CD4-positive, alpha-beta T cell treated with Interleukin-6 for 4 hours (primary cell): ENCODE measurements at places on chromosomes 6 and 20.

DNA sequence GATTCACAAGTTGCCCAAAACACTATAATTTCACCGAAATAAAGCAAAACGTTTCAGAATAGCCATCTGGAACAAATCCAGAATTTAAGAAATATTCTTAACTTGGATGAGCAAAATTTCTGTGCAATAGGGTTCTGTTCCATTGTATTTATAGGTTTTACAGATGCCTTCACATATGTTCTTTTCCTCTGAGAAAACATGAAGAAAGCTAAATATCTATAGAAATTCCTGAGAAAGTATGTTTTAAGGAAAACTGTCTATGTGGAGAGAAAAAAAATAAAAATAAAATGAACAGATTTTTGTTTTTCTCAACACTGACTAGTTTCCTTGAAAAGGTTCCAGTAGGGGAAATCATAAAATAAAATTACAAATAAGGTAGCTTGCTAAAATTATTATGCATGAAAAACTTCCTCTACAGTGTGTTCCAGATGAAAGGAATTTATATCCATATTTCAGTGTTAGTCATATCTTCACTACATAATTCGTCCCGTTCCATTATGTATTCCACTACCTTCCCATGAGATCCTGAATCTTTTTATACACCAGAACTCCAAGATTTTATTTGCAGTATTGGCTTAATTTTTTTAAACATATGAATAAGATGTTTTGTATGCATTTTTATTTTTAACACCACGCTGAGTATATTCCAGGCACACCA is 42.4 kb upstream of the TMX4 start:
- DNase-seq: no peak

DNA sequence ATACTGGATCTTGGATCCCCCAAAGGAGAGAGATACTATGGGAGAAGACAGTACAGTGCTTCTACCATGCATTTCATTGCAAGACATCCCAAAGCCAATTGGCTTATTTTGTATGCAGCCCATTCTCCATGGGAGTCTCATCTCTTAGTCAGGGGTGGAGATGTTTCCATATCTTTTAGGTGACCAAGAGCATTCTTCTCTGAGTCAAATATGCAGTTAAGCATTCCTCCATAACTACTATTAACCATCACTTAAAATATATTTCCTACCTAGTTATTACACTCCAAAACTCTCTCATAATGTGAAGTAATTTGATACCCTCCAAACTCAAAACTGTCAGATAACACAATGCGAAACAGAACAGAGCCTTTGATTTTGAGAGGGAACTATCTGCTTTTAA is 542.6 kb downstream of the HDGFL1 start:
- no peak for DNase-seq

- no peak for DNase-seq
Measured at GRCh38 chr6:50837589-50838445, 19.1 kb downstream of the TFAP2B start.

DNA sequence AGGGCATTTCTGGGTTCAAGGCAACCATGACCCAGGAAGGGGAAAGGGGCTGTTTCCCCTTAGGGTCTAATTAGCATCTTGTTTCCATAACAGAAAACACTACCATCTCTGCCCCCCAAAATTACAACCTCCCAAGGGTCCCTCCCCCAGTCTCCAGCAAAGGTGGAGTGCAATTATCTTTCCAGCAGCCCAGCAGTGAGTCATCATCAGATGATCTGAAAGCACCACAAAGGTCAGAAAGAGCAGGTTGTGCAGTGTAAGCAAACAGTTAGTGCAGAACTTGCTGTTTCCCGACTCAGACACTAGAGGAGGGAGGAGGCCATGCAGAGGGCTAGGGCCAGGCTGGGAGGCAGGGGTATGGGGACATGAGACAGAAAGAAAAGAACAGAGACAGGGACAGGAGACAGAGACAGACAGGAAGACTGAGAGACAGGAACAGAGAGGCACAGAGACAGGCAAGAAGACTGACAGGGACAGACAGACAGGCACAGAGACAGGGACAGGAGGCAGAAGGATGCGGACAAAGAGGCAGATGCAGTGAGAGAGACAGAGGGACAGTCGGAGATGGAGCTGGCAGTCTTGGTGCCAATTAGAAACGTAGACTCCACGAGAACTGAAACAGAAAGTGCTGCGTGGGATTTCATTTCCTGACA is 62.5 kb downstream of the PYGB start:
- DNase-seq: peak; percentile 60

- DNase-seq: no peak
Measured at GRCh38 chr6:135743476-135743875, 108.0 kb upstream of the PDE7B start.

GRCh38 chr6:127851197-127851596 is 49.7 kb downstream of the THEMIS start:
- no peak for DNase-seq

DNA sequence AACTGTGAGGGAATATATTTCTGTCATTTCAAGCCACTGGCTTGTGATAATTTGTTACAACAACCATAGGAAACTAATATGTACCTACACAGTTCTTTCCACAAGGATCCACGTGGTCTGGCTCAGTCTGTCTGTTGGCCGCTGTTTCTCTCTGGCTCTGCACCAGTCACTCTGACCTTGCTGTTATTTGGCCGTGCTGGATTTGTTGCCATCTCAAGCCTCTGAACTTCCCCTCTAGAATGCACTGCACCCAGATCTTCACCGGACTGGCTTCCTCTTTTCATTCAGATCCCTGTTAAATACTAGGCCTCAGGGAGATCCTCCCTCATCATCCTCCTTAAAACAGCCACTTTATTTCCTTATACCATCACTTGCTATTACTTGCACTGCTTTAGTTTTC is 446.8 kb downstream of the TFAP2B start:
- no peak for DNase-seq

DNA sequence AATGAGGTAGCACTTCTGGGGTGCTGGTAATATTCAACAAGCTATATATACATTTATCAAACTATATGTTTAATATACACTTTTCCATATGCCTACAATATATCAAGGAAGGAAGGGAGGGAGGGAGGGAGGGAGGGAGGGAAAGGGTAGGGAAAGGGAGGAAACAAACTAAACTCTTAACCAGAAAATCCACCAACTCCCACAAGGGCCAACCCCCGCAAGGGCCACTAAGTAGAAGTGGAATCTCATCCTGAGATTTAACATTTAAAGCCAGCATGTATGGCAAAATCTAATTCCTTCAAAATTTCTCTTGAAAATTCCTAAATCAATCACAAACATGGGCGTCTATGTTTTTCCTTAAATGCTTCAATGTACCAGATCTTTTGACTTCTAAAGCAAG is 298.6 kb upstream of the THEMIS start:
- DNase-seq: no peak

DNA sequence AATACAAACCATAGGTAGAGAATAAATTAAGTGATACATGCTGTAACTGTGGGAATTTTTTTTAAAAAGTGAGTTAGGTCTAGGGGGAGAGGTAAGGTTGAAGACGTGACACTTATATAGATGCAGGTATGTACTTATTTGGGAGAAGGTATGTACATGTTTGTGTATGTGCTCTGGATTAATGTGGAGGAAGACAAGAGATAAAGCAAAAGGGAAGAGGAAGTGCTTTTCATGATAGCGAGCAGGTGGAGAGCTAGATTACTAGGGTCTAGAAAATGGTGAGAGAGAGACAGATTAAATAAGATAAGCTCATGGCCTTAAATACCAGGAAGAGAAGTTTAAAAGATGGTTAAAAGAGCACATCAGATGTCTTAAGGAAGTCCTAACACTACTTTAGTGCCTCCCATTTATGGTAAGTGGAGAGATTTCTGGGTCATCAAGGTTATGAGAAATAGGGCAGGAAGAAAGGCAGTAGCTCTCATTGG is 92.5 kb downstream of the MAN1A1 start:
- DNase-seq: no peak

DNA sequence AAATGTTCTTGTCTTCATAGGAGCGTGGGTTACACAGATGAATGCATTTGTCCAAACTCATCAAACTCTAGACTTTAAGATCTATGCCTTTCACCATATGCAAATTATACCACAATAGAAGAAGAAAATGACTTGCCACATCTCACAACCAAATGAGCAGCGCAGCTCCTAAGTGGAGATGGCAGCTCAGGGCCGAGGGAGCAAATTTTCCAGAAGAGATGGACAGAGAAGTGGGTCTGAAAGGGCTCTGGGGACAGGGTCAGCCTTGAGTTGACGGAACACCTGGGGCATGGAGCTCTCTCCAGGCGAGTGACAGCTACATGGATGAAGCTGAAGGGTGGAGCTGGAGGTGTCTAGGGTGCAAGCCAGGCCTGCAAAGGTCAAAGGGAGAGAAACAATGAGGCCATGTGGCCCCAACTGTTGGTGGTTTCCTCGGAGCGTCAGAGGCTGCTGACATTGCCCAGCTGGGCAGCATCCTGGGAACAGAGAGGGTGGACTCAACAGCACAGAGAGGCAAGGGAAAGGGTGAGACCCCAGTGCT is 228.3 kb downstream of the NRN1 start:
- DNase-seq: no peak

GRCh38 chr6:37699887-37700619 is 2.4 kb upstream of the MDGA1 start:
- DNase-seq: no peak

GRCh38 chr6:28807682-28808280 is 116.0 kb downstream of the TRIM27 start:
- no peak for DNase-seq

- DNase-seq: no peak
Measured at GRCh38 chr6:2852921-2853322, 11.3 kb upstream of the SERPINB1 start.

GRCh38 chr6:53723331-53723730 is 57.8 kb upstream of the KLHL31 start:
- no peak for DNase-seq

DNA sequence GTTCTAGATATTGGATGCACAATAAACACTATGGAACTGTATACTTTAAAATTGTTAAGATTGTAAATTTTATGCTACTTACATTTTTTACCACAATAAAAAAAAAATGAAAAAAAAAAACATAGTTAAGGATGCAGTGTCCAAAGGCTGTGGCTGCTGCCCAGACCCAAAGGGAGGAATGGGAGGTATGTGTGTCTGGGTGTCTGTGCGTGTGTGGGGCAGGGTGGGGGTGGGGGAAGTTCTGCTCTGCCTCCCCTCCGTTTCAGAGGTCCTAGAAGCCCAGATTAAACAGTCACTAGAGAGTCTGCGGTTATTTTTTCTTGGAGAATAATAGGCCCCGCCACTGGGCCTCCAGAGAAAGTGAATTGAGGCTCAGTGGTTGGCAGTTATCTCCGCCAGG is 136.4 kb upstream of the ARMC2 start:
- DNase-seq: no peak

DNA sequence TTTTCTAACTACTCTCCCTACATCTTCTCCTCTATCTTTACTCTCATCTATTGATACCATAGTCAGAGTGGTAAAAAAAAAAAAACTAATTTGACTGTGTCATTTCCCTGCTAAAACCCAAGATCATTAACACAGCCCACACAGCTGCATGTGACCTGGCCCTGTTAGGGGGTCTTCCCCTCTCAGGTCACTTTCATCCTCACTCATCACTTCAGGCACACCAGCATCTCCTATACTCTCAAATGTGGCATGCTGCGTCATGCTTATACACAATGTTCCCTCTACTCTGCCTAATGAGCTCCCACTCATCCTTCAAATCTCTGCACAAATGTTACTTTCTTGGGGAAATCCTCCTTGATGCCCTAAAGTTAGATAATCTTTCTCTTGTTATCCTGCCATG is 86.8 kb downstream of the CDK19 start:
- DNase-seq: no peak

- DNase-seq: no peak
Measured at GRCh38 chr6:167130008-167130677, 7.2 kb downstream of the CCR6 start.

GRCh38 chr6:139833592-139833991 is 459.1 kb upstream of the CITED2 start:
- DNase-seq: no peak

DNA sequence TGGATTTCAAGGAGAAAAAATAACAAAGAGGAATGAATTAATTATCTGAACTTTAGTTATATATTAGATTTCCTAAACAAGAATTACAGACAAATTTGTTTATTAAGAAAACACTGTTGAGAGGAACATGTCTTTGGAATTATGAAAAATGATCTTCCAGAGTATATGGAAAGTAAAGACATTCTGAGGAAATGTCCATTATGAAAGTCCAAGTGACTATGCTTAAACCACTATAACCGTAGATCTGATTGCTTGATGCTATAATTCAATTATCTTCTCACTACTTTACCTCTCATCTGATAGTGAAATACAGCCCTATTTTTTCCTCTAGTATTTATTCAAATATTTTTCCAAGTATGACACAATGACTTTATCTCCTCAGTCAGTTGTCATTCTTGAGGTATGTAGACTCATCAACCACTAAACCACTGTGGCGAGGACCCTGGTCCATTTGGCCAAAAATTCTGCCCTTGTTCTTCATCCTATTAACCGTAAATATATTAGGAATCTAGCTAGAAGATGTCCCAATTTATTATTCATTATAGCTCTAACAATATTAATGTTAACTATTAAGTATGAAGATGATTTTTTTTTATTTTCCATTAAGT is 37.3 kb upstream of the AHI1 start:
- DNase-seq: no peak

GRCh38 chr20:24491041-24491756 is 21.8 kb downstream of the SYNDIG1 start:
- no peak for DNase-seq

DNA sequence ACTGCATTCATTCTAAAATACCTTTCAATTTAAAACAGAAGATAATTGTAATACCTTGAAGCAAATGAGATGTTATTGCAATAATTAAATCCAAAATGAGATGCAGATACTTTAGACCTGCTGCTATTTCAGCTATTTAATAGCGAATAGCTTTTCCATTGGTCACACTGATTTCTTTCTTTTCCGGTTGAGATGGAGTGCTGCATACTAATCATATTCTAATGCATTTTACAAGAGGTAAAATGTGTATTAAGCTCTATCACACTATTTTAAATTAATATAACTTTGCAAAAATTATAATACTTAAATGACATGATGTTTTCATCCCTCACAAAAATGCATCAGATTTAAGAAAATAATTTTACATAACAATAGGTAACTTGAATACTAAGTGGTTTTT is 74.0 kb downstream of the ADGRB3 start:
- no peak for DNase-seq

DNA sequence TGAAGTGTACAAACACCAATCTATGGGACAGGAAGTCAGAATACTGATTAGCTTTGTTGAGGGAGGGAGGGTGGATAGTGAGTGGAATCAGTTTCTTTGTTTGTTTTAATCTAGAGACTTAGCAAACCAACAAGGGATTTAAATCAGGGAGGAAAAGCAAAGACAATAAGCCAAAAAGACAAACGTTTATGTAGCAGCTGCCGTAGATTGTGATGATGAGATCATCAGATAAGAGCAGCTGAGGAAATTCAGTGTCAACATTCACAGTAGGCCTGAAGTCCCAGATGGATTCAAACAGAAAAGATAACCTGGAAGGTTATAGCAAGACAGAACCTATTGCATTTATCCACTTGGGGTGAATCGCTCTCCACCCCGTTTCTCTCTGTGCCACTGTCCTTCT is 104.9 kb upstream of the SYNDIG1 start:
- DNase-seq: no peak
